ENCODE measurements at places on chromosomes 4 and X.

DNA sequence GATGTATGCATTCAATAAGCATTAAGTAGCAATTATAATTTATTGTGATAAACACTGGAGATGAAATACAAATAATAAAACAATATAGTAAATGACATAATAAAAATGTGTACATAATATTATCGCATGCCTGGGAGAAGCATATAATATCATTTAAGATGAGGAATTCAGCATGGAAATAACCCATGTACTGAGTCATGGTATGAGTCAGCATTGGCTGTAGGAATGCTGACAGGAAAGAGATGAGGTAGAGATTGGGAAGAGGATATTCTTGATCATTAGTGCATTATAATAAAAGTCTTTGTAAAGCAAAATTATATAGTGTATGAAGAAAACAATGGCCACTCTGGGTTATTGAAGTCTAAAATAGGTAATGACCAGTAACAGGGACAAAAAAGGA, 82.8 kb downstream of the MAGEB10 start:
- DNase-seq, result no peak

- no peak for DNase-seq
Measured at GRCh38 chr4:89491761-89492160, 184.2 kb upstream of the GPRIN3 start.

DNA sequence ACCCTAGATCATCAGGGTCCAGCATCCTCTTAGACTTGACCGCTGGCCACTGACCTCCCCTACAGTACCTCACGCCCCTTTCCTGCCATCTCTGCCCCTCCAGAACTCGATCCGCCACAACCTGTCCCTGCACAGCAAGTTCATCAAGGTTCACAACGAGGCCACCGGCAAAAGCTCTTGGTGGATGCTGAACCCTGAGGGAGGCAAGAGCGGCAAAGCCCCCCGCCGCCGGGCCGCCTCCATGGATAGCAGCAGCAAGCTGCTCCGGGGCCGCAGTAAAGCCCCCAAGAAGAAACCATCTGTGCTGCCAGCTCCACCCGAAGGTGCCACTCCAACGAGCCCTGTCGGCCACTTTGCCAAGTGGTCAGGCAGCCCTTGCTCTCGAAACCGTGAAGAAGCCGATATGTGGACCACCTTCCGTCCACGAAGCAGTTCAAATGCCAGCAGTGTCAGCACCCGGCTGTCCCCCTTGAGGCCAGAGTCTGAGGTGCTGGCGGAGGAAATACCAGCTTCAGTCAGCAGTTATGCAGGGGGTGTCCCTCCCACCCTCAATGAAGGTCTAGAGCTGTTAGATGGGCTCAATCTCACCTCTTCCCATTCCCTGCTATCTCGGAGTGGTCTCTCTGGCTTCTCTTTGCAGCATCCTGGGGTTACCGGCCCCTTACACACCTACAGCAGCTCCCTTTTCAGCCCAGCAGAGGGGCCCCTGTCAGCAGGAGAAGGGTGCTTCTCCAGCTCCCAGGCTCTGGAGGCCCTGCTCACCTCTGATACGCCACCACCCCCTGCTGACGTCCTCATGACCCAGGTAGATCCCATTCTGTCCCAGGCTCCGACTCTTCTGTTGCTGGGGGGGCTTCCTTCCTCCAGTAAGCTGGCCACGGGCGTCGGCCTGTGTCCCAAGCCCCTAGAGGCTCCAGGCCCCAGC, 5.2 kb downstream of the FOXO4 start:
- no peak for DNase-seq

DNA sequence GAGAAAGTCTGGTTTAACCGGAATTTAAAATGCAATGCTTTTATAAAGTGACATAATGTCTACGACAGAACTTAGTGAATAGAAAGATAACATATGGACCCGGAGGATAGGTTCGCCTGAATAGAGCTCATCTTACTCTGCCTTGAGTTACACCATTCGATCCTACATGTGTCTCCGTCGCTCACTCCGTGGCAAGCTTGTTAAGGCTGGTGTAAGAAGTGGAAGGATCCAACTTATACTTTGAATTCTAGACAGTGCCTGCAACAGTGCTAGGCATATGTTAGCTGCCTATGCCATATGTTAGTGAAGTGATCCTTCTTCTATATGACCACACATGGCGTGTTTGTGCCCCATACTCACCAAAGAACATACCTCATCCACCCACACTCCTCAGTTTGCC, 50.9 kb downstream of the SEL1L3 start:
- DNase-seq, result no peak

DNA sequence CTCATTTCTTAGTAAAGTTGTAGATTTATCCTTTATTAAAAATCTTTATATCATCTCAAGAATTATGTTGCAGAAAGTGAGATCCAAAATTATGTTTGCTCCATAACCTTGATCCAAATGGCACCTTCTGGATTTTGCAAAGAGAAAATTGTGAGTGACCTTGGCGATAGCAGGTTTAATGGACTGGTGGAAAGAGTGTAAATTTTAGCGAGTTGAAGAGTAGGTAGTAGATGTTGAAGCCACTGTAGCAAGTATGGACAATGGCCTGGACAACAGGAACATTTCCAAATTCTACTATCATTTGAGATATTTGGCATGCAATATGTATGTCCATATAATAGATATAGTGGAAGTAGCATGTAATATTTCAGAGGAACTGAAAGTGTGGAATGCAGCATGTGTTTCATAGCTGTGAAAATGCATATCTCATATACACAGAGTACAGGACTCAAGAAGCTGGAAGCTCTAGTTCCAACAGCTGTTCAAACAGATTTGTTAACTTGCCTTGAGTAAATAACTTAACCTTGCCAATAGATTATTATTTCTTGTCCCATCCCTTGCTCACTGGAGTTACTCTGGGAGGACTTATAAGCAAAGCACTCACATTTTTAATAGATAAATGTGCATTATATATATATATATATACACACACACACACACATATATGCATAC, 152.5 kb upstream of the TLL1 start:
- DNase-seq, result no peak

DNA sequence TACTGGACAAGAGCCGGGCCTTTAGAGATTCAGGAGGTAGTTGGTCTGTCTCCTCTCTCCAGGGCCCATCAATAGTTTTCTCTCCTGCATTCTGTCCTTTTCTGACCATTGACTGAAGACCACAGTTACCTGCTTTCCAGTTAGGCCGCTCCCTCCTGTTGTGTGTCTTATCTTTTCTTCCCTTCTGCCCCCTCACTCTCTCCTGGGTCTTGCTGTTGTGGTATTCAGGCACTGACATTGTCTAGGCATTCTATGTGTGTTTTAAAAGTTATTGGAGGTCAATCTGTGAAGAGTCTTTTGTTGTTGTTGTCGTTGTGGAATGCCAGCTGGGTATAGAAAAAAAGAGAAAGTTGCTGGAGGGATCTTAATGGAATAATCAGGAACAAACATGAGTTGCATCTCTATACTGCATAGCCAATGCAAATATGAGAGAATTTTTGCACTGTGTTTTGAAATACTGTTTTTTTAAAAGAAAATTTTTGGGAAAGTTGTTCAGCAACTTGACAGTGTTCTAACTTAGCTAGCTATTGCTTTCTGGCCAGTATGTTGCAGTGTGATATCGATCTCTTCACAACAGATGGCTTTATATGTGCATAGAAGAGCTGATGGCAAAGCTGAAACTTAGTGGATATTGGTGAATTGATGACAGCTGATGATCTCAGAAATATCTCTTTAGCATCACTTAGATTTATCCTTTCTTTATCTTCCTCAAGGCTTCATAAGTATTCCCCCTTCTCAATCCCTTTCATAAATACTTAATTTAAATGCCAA, 240.7 kb downstream of the C4orf33 start:
- DNase-seq, result no peak

DNA sequence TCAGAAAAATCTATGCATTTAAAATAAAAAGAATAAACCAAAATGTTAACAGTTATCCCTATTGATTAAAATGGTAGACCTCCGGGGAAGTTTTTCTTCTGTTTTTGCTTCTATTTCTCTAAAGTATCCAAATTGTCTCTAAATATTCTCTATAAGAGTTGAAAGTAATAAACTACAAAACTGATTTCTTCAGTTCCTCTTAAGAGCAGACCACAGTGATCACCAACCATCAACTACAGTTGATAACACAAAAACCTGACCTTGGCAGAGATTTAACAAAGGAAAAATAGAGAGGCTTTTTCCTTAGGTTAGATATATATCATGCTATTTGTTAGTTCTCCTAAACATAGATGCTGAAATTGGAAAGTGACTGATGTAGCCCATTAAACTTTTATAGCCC, 27.3 kb downstream of the DDX60 start:
- DNase-seq, result no peak

DNA sequence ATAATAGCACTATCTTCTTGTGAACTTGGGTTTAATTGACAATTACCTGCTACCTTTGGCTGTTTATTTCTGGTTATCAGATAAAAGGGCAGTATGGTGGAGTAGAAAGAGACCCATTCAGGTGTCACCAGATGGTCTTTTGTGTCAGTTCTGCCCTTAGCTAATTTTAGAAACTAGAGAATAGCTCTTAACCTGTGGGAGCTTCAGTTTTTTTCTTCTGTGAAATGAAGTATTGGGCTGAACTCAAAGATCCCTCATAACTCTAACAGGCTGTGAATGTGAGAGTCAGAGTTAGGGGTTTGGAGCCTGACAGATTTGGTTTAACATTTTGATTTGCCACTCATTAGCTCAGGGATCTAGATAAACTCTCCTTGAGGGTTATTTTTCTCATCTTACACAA, 335.2 kb downstream of the PPP1R2C start:
- no peak for DNase-seq

GRCh38 chr4:134078230-134078914, 123.2 kb downstream of the PABPC4L start:
- no peak for DNase-seq

DNA sequence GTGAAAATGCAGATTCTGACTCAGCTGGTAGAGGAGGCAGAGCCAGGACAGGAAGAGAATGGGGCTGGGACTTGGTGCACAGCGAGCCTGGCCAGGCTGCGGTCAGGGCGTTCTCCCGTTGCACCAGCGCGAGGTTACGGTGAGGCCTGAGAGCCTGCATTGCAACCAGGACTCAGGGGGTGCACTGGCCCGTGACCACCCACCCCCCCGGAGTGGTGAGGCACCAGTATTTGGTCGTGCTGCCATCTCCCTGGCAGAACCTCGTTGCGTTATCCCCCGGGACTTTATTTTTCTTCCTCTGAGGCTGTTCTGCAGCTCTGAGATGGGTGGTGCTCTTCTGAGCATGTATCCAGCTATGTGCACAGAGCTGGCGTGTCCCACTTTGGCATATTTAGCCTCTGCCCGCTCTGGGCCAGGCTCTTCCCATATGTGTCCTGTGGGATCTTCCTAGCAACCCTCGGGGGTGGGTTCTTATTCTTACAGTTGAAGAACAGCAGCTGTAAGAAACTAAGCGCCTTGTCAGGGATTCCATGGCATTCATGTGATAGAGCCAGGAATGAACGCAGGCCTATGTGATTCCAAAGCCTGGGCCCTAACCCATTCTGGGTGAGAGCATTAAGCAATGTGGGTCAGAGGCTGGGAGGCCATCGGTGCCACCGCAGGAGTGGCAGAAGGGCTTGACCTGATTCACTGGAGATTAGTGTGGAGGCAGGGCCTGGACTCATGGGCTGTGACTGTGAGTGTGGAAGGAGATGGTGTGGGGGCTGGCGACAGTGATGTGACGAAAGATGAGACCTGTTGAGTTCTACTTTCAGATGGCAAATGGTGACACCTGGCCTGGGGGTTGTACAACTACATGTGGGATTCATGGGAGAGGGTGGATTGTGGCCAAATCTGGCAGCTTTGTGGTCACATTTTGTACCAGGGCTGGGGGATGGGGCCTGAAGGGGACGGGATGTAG, 3.1 kb downstream of the TADA2B start:
- DNase-seq, result no peak

- DNase-seq, result no peak
Measured at GRCh38 chrX:143165778-143166177, 140.1 kb downstream of the SPANXN4 start.

DNA sequence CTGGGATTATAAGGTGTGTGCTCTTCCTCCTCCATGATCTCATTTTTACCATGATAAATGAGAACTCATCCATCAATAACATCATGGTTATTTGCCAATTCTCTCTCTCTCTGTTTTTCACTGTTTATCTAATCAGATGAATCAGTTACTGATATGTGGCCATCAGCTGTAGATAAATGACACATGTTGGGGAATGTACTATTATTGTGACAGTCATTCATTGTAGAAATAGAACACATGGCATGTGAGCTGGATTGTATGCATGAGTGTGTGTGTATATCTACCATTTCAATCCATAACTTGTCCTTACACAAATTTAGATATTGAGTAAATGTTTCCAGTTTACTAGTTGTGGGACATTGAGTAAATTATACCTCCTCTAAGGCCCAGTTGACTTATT, 53.0 kb downstream of the OSTC start:
- no peak for DNase-seq

- no peak for DNase-seq
Measured at GRCh38 chr4:88439161-88439760, 17.7 kb upstream of the HERC5 start.

DNA sequence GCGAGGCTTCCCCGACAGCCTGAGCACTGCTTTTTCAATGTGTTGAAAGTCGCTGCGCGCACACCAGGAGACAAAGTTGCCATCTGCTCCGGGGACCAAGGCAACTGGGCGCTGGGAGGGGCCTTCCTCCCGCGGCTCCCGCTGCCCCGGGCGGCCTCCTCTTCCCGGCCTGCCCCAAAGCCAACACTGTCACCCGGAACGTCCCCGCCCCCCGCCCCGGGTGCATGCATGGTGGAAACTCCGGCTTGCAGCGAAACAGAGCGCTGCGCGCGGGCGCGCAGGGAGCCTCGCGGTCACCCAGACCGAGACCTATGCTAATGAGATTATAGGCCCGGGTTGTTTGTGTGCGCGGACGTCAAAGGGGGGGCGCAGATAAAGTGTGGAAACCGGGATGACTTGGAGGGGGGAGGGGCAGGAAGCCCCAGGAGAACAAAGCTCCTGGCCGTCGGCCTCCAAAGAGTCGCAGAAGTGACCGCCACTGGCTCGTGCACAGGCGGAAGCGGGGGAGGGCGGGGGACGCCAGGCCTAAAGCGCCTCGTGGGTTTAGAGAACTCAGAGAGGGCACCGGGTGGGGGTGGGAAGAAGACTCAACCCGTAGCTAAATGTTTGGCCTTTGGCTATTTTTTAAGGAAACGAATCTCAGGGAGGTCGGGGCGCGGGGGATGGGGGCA, 88.8 kb downstream of the BCOR start:
- DNase-seq, result no peak

DNA sequence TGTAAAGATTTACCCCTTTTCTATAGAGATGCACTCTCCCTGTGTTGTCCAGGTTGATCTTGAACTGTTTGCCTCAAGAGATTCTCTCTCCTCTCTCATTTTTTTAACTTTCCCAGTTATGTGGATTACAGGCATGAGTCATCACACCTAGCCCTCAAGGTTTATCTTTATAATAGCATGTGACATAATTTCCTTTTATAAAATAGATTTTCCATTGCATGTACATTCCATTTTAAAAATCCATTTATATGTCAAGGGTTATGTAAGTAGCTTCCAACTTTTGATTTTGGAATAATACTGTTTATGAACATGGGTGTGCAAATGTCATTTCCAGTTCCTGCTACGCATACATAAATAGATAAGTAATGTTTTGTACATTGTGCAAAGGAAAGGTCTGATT, 20.6 kb downstream of the ZNF721 start:
- DNase-seq, result no peak

Data from central memory CD4-positive, alpha-beta T cell (primary cell).